Spleen (tissue), 13 donors: ENCODE measurements at places on chromosomes 3 and 15.

DNA sequence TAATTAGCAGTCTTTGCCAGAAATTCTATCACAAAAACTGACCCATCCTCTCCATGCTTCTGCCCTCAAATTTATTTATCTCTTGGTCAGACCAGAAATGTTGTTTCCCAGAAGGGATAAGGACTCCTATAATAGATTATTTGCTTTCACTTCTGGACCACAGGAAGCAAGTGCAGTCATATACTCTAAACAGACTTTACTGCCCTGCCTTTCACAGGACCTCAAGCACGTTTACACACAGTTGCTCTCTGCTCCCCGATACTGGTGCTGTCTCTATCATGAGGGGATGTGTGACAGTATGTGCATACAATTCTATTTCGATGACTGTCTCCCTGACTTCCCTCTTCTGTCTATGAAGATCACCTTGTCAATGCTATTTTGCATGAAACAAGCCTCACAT lies 205.5 kb upstream of the TGFBR2 start:
- DNase-seq, result no peak

- no peak for DNase-seq
Observed at GRCh38 chr3:179949412-179949811, 87.3 kb downstream of the PEX5L start.

DNA sequence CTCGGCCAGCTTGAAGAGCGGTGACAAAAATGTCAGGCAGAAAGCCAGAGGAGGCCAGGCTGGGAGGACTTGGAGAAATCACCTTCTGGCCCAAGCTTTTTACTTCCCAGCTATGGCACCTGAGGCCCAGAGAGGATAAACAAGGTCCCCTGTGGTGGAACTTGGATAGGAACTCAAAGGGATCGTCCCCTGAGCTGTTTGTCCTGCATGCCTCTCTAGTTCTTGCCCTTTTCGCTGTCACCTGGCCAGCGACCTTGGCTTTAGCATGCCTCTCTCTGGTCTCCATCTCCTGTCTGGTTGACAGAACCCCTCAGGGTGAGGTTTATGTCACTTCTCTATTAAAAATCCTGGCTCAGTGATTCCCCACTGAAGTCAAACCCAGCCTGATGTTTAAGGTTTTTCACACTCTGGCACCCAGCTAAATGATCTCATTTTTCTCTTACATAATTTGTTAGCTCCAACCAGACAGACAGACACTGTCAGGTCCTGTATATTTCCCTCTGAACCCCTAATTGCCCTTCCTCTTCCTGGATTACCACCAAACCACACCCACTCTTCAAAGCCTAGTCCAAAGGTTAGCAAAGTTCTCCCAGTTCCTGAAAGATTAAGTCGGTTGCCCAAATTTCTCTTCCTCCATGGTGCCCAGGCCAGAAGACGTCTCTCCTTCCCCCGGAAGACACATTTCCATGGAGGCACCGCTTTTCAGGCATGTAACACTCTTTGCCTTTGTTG lies 169.1 kb downstream of the FAM43A start:
- DNase-seq, result no peak

GRCh38 chr3:8085498-8085897 lies 416.1 kb upstream of the LMCD1 start:
- DNase-seq, result no peak

- no peak for DNase-seq
Observed at GRCh38 chr15:99037646-99038045, 30.1 kb upstream of the PGPEP1L start.

DNA sequence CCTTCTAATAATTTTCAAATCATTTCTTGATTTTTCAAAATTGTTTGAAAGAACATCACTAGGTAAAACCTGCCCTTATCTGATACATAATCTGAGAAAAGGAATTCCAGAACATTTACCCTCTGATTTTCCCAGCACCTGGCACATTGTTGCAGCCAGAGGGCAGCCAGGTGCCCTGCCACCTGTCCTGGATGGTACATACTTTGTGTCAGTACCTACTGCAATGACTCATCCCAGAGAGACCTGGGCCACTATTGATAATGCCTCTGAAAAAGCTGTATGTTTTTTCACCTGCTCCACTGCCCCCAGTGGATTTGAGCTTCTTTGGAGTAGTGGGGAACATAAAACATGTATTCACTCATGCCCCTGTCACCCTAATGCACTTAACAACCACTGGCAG lies 648.9 kb upstream of the GBE1 start:
- DNase-seq, result no peak
